ENCODE measurements at places on chromosomes 7 and 10.

DNA sequence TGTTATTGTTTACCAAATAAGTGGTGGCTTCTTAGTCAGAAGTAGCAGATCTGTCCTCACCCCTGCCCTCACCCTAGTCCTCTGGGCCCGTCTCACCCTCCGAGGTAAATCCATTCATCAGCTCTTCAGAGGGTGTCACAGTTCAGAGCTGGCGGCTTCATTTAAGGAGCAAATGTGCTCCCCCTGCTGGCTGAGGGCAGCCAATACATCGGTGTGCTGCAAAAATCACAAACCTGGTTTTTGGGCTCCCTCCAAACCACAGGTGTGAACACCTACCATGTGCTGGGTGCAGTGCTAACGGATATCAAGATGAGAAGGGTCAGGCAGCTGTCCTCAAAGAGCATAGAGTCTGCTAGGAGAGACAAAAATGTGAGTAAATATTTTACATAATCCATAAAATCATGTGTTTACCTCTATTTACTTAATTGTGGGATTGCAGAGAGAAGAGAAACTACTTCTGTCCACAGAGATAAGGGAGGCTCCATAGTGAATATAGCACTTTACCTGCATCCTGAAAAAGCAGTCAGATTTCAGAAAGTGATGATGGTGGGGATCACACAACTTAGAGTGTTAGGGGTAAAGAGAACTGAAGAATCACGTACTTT lies 15.5 kb upstream of the CRTAC1 start:
- no peak for DNase-seq

GRCh38 chr7:112071856-112072255 lies 134.3 kb downstream of the DOCK4 start:
- no peak for DNase-seq

- DNase-seq, result no peak
These were observed 109.5 kb downstream of the NRF1 start for GRCh38 chr7:129721068-129721467.

DNA sequence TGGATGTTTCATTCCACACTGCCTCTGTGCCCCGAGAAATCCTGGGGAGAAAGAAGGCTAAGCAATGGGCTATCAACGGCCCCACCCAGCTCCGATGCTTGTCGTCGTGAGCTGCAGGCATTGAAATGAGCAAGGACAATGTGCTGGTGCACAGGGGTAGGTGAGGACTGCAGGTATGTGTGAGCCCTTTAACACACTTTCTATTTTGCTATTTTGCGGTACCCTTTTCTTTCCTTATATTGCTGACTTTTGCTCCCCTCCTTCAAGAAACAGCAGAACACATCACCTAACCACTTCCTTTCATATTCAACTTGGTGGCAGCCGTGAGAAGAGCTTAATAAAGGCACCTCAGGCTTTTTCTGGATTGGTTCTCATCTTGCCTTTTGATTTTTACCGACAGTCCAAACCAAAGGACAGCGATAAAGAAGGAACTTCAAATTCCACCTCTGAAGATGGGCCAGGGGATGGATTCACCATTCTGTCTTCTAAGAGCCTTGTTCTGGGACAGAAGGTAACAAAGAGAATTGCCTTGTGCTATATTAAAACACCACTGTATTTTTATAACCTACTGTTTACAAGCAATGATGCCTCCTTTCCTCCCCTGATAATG lies 39.2 kb downstream of the AIFM2 start:
- DNase-seq, result no peak

DNA sequence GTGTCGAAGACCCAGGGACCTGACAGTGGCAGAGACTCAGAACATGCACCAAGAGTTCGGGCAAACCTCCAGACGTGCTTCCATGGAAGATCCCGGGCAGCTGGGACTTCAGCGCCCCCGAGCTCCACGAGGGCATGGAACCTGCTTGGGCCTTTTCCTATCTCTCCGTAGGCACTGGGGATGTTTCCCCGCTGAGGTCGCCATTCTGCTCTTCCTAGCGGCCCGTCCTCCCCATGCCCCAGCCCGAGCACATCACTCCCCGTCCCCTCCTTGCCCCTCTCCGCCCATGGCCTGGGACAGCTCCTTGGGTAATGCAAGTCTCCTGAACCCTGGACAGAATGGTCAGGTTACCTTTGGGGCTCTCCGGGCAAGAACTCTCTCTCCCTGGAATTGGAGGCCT lies 32.3 kb upstream of the SHH start:
- DNase-seq, result no peak

DNA sequence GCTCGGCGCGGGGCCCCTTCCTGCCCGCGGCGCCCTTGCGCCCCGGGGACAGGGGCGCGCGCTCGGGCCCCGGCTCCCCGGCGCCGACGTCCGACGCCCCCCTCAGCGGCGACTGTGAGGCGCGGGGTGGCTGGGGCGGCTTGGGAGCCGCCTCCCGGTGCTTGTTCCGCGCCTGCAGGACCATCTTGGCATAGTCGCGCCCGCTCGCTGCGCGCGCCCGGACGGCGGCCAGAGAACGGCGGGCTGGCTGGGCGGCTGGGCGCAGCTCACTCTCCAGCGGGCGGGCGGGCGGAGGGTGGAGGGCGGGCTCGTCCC lies at the start of gene DPY19L1:
DPY19L1 (minus strand) TSS at position 275 of the 315 bp plus-strand sequence; CDS start at position 184, 91 bp downstream.
- DNase-seq, result no peak

DNA sequence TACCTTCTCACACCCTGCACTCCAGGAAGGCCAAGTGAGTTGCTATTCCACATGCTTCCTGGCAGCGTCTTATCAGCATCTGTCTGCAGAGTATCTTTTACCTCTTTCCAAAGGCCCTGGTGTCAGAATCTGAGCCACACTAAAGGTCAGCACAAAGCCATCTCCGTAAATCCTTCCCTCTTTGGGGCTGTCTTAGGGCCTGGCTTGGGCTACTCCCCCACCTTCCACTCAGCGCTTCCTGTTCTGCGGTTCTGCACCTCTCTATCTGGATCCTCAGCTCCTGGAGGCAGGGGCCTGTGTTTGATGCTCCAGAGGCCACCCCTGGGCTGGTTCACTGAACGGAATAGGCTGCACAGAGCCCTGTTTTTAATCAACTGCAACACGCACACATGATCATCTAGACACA lies 334.8 kb upstream of the GALNT17 start:
- no peak for DNase-seq

GRCh38 chr7:2404714-2405119 lies 1.3 kb downstream of the CHST12 start:
- no peak for DNase-seq

- no peak for DNase-seq
These were observed 5.1 kb upstream of the ZNF775 start for GRCh38 chr7:150374026-150374425.

- DNase-seq, result no peak
These were observed 9.6 kb downstream of the DENND2A start for GRCh38 chr7:140631021-140631420.

DNA sequence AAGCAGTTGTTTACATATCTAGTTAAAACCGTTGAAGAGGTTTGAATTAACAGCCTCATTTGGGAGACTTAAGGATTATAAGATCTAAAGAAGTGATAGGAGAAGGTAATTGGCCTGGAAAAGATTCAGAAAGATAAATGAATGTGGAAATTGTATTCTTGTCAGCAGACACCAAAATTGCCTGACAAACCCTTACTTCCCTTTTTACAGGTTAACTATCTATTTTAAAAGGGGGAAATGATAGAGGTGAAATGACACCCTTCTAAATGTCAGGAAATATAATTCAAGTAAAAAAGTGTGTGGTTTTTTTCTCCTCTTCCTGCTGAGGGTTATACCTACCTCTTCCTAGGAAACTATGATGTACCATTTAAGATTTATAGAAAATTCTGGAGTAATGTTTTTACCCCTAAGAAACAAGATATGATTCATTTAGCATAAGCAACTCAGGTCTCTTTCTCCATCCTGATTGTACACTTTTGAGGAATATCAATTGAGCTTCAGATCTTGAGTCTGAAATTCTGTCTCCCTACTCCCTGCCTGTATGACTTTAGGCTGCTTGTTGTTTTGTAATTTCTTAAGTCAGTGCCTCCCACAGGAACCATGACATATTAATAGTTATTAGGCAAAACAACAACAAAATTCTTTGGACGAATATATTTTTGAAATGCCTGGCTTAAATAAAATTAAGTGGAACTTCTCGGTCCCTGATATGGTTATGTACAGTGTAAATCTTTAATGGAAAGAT lies 250.4 kb downstream of the RNLS start:
- no peak for DNase-seq

GRCh38 chr7:44661233-44661632 lies 54.8 kb downstream of the OGDH start:
- DNase-seq, result no peak

DNA sequence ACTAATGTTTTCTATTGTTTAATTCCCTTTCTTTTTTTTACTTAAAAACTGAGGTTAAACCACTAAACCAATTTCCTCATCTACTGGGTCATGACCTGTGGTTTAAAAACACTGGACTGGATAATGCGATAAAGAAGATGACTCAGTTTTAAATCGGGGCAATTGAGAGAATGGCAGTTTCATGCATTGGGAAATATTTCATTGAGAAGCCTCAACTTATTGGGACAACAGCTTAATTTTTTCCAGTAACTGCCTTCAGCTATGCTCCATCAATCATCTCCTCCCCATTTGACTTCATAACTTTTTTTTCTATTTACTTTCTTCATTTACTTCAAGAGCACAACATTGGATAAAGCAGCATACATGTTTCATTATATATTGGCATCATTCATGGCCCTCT lies 61.8 kb upstream of the MET start:
- DNase-seq, result no peak

GRCh38 chr10:44853148-44853734 lies 57.9 kb upstream of the TMEM72 start:
- DNase-seq, result no peak

- DNase-seq, result no peak
These were observed 68.9 kb upstream of the COL13A1 start for GRCh38 chr10:69732826-69733150.

DNA sequence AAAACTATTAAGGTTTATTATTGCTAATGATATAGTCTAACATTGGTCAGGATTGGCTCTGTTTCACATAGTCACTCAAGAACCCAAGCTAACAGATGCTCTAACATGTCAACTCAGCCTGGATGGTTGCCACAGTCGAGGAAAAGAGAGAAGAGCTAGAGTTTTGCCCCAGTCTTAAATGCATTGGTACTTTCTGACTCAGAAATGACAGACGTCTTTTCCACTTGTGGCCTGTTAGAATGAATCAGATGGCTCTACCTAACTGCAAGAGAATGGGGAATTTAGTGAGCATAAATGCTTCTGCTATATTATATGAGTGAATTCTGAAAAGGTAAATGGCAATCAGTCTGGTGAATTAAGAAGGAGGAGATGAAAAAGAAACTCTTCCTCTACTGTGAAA lies 13.9 kb downstream of the HECTD2 start:
- no peak for DNase-seq

DNA sequence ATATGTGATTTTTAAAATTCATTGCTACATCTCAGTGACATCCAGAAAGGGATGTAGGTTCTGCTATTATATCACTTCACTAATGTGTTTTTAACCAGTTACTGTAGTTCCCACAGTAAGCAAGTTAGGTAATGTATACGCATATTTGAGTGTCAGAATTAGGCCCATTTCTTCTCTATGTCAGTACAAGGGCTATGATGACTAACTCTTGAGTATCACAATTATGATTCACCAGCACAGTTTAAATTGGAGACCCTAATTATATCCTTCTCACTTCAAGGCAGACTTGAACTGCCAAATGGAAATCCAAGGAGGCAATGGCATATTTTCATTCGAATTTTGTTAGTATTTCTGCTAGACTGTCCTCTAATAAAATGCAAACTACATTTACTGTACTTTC lies 23.6 kb downstream of the BZW2 start:
- no peak for DNase-seq

DNA sequence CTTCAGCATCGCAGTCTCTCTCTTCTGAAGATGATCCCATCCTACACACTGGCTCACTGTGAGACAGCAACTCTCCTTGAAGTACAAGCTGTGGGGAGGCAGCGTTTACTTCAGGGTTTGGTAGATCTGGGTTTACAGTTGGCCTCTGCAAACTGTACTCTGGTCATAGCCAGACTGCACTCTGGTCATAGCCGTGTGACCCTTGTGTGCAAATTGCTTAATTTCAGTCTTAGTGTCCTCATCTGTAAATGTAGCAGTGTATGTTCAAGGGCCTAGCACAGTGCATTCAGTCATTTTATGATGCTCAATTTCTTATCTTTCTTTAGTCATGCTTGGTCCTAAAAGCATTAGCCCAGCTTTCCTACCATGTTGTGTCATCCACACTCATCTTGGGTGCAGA lies 188.2 kb downstream of the LRMDA start:
- DNase-seq, result no peak

DNA sequence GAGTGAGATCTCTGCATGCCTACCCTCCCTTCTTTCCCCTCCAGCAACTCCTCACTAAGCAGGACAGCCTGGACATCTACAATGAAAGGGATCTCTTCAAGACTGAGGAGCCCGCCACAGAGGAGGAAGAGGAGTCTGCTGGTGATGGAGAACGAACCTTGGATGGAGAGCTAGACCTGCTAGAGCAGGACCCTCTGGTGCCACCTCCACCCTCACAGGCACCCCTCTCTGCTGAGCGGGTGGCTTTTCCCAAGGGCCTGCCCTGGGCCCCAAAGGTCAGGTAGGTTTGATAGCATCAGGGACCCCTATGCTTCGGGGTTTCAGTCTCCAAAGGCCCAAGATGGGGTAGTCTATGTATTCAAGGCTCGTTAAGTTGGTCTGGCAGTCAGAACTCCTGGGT lies 23.9 kb downstream of the STRIP2 start:
- DNase-seq, result no peak

GRCh38 chr7:31003721-31004120 lies 40.0 kb downstream of the GHRHR start:
- DNase-seq, result no peak

All from cortex of kidney (tissue), 1 donor.